Fibroblast of villous mesenchyme (primary cell): ENCODE measurements at places on chromosomes 7 and 10.

- peak; percentile 32 for DNase-seq
Measured at GRCh38 chr10:58335306-58336005, 650 bp downstream of the UBE2D1 start.

GRCh38 chr7:154684666-154685563, 318.0 kb downstream of the PAXIP1 start:
- DNase-seq = no peak

DNA sequence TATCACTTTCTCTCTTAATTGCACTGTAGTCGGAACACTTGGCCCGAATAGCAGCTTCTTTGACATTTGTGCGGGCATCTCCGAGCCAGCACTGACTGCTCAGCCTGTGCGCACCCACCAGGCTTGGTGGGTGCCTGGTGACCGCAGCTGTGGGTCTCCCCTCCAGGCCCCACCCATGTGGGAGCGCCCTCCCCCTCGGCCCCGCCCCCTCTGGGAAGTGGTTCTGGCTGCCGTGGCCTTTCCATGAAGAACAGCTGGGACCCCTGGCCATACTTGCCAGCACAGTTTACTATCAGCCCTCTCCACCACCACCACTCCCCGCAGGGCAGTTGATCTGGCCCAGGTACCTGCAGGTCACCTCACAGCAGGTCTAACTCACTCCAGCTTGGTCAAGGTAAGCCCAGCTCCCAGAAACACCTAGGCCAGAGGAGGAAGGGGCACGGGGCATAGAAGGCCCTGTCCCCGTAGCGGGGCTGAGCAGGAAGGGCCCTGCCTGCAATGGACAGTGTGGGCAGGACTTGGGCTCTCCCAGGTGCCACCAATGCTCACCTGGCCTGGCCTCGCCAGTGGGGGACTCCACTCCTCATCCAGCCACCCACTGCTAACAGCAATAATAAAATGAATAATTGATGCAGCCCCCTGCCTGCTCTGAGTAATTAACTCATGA, 5.8 kb downstream of the RASGEF1A start:
- no peak for DNase-seq

DNA sequence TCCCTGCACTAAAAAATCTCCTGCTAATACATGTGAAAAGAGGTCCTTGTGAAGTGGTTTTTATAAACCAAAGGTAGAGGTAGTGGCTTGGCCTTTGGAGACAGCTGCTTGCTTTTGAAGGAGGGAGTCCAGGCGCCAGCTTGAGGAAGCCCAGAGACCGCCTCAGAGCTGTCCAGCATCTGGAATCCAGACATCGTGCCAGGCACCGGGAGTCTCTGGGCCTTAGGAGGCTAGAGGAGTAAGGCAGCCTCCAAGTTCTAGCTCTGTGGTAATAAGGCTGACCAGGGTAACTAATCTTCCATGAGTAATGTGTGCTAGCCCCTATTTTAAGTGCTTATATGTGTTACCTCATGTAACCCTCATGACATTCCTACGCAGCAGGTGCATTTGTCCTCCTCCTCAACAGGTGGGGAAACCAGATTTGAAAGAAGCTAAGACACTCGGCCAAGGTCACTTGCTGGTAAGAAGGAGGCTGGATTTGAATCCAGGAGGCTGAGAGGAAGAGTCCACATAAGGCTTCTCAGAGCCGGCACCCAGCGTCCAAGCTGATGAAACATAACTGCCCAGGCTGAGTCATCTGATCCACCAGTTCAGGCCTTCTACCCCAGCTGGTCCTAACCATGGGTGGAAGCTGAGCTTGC, 26.1 kb downstream of the PRLHR start:
- peak; percentile 30 for DNase-seq

DNA sequence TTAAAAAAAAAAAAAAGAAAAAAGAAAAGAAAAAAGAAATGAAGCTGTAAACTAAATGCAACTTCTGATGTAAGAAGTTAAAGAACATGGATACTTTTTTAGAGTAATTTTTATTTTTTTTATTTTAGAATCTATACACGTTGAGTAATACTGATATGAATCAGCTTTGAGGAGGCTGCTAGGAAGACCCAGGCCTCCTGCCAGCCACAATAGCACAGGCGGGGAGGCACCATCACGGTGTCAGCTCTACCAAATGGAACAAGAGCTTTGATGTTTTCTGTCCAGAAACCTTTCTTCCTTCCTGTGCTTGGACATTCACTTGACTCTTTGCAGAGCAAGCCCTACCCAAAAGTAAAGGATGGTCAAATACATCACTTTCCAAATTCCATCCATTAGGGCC, 45.3 kb upstream of the EGR2 start:
- no peak for DNase-seq

- no peak for DNase-seq
Measured at GRCh38 chr10:60358282-60358681, 31.4 kb downstream of the ANK3 start.

GRCh38 chr7:157009778-157010587, 480 bp downstream of the MNX1 start:
- DNase-seq = no peak

DNA sequence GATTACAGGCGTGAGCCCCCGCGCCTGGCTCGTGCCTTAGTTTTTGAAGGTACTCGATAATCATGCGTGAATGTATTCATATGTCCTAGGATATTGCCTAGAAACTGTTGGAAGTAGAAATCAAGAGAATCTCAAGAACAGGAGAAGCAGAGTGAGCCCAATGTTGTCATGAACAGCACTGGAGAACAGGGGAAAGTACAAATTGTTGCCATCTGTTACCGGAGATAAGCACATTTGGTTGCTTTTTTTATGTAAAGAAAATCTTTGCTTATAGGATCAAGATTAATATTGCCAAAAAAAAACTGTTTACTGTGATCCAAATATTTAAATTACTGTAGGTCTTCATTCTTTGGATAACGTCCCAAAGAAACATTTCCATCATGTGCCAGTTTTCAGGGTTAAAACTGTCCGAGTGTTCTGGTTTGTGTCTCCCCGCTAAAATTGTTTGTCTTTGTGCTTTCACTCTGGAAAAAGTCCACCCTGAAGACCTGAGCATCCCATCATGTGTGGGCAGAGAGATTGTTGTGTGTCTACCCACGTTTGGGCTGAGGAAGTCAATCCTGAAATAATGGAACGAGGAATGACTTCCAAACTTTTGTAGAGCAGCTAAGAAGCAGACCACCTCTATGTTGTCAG, 95.7 kb upstream of the CELF2 start:
- DNase-seq = no peak

DNA sequence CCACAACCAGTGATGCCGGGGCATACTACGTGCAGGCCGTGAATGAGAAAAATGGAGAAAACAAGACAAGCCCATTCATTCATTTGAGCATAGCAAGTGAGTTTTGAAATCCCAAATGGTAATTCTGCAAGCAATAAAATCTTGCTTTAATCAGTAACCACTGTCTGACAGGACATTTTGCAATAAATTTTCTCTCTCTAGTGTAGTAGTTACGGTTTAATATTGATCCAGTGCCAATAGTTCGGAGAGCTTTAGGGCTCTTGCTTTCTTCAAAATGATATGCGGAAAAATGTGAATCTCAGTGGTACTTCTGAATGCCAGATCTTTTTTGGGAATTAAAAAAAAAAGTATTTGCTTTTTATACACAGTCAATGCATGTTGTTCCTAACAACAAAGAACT, 520.4 kb downstream of the SDK1 start:
- DNase-seq = no peak

DNA sequence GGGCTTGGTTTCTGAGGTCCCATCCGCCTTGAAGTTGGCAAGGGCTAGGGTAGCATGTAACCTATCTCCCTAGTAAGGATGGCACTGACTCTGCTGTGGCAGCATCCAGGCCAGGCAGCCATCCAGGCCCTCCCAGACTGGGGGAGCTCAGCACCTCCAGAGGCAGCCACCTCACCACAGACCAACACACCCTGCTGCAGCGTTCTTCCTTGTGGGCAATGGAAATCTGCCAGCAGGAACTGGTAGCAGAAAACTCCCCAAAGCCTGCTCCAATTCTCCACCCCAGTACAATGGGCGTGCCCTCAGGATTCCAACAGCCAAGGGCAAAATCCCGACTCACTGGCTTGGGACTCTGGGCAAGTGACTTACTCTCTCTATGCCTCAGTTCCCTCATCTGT, 27.5 kb downstream of the DLG5 start:
- peak; percentile 54 for DNase-seq

GRCh38 chr10:317271-317769, 182.1 kb downstream of the ZMYND11 start:
- DNase-seq = peak; percentile 93

GRCh38 chr10:59880971-59881510, 25.3 kb downstream of the CCDC6 start:
- DNase-seq = no peak

DNA sequence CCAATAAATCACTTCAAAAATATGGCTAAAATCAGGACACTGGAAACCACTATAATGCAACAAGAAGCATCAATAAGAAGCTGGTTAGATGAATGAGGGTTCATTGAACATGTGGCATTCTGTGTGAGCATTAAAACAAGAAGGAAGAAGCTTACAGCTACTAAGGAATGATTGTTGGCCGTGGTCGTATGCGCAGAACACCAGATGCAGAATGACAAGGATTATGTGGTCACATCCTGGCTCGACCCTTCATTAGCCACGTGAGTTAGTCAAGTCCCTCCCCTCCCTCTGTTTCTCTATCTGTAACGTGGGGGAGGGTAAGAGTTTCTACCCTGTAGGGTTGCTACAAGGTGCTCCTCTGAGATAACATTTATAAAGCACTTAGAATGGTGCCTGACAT, 174.3 kb downstream of the ADAM12 start:
- no peak for DNase-seq

- no peak for DNase-seq
Measured at GRCh38 chr10:62819141-62819920, 3.2 kb upstream of the EGR2 start.

- DNase-seq = no peak
Measured at GRCh38 chr7:111772716-111773115, 210.4 kb upstream of the IMMP2L start.

- peak; percentile 37 for DNase-seq
Measured at GRCh38 chr7:77199013-77199966, at the start of gene FGL2. Gene FGL2 (minus strand): TSS chr7:77199819. CDS start chr7:77199793, 26 bp downstream.

GRCh38 chr7:66899552-66900280, 21.3 kb upstream of the TMEM248 start:
- no peak for DNase-seq

GRCh38 chr7:2715341-2716231, 27.6 kb downstream of the AMZ1 start:
- DNase-seq = peak; percentile 71

DNA sequence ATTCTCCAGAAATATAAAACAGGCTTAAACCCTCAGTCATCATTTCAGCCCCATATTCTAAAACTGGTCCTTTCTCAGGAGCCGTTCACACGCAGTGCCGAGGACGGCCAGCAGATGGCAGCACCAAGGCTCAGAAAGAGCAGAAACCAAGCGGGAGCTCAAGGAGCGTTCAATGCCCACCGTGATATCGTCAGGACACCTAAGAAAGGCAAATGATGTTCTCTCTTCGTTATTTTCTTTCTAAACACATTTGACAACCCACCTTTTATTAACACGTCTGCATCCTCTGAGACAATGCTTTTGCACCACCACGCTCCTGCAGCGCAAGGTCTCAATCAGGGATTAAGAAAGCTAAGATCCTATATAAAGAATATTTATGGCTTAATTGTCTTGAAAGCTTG, 45.7 kb upstream of the RBM33 start:
- peak; percentile 68 for DNase-seq

- DNase-seq = no peak
Measured at GRCh38 chr10:102111276-102111675, 8.9 kb downstream of the LDB1 start.

- peak; percentile 78 for DNase-seq
Measured at GRCh38 chr7:117127585-117128168, 174.4 kb downstream of the ST7 start.

DNA sequence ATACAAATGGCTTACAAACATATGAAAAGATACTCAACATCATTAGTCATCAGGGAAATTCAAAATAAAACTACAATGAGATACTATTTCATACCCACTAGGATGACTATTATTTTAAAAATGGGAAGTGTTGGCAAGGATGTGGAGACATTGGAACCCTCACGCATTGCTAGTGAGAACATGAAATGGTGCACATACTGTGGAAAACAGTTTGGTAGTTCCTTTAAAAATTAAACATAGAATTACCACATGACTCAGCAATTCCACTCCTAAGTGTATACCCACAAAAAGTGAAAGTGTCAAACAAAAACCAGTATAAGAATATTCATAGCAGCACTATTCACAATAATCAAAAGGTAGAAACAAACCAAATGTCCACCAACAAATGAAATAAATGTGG, 48.5 kb upstream of the SHTN1 start:
- no peak for DNase-seq

DNA sequence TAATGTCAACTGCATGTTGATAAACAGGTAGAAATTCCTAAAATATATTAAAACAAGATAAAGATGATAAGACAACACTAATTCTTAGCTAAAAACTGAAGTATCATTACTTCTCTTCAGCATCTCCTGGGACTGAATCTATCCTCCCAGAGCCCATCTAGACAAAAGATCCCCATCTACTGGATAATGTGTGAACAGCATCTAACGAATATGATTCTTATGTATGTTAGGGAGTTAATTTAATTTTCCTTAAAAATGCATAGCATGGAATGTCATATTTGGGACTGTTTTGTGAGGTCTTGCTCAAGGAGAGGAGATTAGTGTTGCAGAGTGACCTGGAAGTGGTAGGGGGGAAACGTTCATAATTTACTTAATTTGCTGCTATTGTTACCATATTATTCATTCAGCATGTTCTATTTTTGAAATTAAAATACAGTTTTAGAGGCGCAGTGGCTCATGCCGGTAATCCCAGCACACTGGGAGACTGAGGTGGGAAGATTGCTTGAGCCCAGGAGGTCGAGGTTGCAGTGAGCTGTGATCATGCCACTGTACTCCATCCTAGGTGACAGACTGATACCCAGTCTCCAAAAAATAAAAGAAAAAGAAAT, 305.1 kb upstream of the CSTF2T start:
- DNase-seq = peak; percentile 44

GRCh38 chr10:1137499-1138163, 81.4 kb downstream of the WDR37 start:
- DNase-seq = no peak

GRCh38 chr10:116784035-116784434, 41.7 kb upstream of the HSPA12A start:
- DNase-seq = no peak
